Stimulated activated CD4-positive, alpha-beta T cell treated with anti-CD3 and anti-CD28 coated beads, Interleukin-2, amount 100 ng/mL, for 48 hours (primary cell): ENCODE measurements at places on chromosomes 5 and 9.
A peak's percentile ranks its signal among the peaks of the same experiment; 100 is the strongest.

DNA sequence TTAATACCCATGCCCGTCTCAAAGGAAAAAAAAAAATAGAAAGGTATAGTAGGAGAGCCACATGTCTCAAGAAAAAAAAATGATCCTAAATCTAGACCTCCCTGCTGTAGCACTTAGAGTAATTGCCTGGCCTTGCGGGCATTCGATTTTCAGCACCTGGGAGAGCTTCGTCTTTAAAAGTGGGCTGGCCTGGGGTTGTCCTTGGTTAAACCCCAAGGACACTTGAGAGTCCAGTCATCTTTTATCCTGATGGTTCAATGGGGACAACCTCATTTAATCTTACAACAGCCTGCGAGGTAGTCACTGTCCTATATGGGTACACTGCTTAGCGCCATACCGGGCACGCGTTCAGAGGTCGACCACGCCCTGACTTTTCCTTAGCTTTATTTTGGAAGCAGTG, 60.1 kb downstream of the MAT2B start:
- no peak for DNase-seq

- DNase-seq: no peak
These were observed 237.6 kb downstream of the TLE4 start for GRCh38 chr9:79809316-79809876.

DNA sequence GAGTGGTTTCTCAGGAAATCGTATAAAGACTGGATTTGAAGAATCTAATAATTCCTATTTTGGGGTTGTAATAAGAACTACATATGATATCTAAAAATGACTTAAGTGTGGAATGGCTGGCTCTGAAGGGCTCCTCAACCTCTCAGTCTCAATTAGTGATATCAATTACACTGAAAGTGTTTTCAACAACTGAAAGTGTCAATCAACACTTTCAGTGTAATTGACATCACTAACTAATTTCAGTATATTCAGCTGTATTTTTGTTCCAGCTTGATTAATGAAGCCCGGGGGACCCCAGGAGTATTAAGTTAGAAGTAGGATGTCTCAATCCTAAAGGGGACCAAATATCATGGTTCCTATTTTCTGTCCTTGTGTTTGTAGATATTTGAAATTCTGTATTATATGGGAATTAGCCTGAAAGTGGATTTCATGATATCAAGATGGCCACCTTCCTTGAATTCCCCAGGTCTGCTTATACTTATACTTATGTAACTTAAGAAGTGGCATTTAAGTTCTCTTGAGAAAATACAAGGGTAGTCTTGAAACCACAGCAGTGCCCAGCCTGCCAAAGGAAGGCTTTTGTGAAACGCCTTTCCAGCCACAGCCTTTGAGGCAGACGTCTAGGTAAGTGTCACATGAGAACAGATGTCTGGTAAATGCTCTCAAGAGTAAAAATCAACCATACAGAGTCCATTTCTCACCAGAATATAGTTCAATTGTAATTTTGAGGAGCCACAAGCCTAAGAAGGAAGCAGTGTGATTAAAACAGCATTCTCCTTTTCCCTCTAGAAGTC, 4.6 kb downstream of the BASP1 start:
- DNase-seq: no peak

GRCh38 chr9:133008406-133008805, 22.4 kb upstream of the GTF3C5 start:
- DNase-seq: no peak

DNA sequence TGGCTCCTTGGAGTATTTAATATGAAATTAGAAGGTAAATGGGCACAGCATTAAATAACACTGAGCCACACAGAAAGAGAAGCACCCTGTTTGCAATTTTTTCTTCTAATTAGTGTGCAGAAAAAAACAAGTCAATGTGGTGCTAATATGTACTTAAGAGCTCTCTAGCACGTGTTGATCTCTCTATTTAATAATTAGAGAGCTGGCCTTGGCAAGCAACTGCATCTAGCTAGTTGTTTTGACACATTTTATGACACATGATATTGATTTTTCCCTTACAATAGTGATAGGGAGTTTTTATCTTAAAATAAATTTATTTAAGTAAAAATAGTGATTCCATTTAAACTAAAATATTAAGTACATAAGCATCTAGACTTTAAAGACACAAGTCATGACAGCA, 54.5 kb upstream of the NUDT12 start:
- DNase-seq: no peak

DNA sequence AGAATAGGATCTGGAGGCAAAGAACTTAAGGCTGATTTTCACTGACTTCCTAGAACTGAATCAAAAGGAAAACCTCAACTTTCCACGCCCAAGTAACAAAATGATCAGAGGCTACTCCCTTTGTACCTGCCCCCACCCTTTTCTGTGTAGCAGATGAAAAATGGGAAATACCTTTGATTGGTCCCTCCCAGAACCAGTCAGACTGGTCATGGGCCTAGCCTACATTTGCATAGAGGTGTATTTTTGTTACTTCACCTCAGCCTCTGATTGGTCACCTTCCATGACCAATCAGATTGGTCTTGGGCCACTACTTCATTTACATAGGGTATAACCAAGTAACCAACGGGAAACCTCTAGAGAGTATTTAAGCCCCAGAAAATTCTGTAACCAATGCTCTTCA, 1553.5 kb upstream of the C9orf72 start:
- no peak for DNase-seq

DNA sequence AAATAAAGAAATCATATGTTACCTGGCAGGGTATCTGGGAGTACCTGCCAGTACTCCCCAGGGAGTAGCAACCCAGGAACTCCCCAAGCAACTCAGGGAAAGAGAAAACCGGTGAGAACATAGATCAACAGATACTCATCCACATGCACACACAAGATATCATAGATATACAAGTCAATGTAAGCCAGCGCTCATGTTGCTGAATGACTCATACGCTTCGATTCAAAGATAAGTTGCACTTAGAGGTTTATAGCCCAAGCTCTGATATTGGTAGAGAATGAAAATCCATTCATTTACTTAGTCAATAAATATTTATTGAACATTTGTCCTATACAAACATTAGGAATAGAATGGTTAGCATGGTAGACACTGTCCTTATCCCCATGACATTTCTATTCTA, 219.1 kb upstream of the TRPC7 start:
- DNase-seq: no peak

DNA sequence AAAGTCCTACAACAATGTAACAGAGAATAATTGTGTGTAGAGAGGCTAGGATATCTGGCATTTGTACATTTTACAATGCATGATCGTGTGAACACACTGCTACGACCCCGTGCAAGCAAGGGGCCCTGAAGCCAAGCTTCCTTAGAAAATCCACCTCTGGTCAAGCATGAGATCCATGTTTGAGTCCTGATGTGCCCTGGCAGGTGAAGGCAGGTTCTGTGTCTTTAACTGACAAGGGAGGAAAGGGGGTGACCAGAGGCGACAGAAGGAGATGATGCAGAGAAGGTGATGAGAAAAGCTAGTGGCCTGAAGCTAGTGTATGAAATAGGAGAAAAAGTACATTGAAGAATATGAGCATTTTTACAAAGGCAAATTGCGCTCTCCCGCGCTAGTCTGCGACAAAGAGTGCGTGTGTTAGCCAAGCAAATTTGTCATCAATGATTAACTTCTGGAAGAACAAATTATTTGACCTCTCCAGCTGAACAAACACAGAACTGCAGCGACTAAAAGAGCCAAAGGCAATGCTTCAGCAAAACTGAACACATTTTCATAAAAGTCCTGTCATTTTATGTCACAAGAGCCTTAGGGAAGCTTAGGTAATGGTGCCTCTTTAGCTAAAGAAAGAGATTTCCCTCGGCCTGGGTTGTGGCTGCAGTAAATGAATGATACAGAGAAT, 101.7 kb upstream of the DAPK1 start:
- no peak for DNase-seq

GRCh38 chr5:69492391-69492922, at the start of gene OCLN:
OCLN (plus strand) TSS chr5:69492790; CDS start chr5:69504245, 11,455 bp downstream.
- peak; percentile 3 for DNase-seq

DNA sequence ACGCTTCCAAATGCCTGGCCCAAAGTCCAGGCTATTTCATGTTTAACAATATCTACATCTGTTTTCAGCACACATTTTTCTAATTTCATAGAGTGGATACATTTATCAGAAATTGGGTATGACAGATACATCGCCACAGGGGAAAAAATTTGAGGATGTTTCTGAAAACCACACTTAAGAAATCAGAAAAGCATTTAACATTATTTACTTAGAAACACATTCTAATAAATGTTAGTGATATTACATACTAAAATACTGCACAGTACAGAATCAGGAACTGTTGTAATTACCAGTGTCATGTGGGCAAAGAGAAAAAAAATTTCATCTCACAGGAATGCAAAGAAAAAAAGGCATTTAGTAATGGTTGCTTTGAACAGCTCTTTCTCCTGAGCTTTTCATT, 310.5 kb upstream of the KIF2A start:
- DNase-seq: no peak

DNA sequence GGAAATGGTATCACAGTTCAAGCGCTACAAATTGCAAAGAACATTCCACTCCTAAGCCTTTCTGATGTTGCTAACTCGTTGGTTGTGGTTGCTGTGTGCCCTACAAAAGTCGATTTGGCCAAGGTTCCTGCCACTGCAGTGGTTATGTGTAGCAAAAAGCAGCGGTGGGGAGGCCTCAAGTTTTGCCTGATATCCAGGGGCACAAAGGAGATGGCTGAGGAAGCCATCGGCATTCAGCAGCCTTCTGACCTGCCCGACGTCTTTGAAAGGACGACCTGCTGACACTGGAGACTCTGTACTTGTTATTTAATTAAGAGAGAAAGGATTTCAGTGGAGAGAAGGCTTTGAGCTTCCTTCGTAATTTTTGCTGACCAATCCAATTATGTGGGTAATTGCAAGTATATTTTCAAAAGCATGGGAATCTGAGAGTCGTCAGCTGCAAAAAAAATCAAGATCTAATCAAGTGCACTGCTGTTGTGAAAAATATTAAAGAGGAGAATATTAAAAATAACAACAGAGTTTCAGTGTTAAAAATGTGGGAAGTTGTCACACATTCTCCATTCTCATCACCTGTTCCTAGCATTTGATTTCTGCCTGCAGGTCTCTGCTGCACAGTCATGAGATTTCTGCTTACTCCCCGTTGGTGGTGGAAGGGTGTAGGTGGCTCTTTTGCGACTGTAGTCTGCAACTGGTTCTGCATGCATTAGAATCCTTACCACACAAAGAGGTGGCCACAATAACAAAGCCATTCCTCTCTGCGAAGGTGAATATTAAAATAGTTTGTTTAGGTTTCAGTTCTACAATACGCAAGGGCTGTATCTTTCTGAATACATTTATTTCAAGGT, 319.2 kb downstream of the IRX2 start:
- DNase-seq: no peak

DNA sequence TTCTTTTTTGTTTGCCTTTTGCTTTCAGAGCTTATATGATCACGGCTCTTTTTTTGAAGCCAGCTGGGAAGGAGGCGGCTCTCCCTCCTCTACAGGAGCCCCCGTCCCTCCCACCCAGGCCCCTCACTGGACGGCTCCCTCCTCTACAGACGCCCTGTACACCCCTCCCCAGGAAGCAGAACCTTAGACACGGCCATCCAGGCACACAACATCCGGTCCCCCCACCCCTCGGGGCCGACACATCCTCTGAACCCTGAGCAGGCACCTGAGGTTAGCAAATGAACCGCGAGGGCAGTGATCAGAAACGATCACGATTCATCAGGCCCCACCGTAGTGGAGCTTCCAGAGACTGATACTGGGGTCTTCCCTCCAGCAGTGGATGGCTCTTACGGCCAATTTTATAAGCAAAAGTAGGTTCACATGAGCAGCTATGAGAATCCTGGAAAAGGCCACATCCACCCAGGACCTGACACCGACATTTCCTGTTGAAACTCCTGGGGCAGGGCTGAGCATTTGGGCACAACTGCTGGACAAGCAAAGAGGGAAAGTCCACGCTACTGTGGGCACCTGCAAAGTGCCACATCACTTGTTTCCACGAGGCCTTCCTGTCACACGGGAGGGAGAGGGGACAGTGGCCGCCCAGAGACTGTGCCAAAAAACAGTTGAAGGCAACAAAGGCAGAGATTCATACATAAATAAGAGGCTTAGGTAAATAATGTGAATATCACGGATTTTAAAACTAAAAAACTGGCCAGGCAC, 78.9 kb downstream of the SEMA4D start:
- DNase-seq: peak; percentile 54

- DNase-seq: no peak
These were observed 76.6 kb downstream of the YIPF5 start for GRCh38 chr5:144093868-144094267.

DNA sequence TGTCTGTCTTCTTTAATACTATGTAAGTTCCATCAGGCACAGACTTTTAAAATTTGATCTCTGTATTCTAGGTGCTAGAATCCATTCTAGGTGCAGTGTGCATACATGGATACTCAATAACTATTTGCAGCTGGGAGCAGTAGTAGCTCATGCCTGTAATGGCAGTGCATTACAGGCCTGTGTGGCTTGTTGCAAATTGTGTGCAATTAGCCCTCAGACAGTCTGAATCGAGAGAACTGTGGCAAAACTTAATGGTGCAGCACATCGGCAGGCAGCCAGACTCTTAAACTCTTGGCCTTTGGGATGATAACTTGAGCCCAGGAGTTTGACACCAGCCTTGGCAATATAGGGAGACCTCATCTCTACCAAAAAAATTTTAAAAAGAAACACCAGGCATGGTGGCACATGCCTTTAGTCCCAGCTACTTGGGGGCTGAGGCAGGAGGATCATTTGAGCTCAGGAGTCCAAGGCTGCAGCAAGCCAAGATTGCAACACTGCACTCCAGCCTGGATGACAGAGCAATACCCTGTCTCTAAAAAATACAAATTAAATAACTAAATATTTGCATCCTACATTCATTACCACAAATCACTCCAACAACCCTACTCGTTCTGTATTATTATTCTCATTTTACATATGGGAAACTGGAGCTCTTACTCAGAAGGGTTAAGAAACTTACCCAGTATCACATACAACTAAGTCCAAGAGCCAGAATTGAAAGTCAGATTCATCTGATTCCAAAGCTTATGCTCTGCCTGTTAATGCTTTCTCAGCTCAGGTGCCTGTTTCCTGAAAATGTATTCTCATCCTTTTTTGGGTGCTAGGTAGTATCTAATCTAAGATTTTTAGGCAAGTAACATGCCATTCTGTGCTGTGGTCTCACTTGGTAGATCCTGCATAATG, 30.1 kb downstream of the PRKACG start:
- DNase-seq: no peak

DNA sequence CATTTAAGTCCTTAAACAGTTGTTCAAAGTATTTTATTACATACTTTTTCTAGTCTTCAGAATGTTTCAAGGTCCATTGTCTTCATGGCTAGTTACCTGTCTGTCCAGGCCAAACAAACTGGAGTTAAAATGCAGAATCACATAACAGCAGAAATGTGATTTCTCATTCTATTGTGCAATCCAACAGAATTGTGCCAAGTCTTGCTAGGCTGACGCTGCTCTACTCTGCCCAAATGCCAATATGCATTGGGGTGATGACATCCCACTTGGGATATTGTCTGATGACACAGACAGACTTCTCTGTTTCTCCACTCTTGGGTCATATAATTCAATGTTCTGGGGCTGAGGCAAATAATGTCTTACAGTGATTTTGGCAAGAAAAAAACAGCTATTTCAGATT, 5.2 kb upstream of the SLC22A5 start:
- DNase-seq: no peak

GRCh38 chr5:31701642-31702299, 62.8 kb downstream of the PDZD2 start:
- DNase-seq: no peak

- DNase-seq: no peak
These were observed 143.4 kb upstream of the CDH6 start for GRCh38 chr5:31049936-31050704.
